ENCODE measurements at places on chromosomes 3 and 15.

DNA sequence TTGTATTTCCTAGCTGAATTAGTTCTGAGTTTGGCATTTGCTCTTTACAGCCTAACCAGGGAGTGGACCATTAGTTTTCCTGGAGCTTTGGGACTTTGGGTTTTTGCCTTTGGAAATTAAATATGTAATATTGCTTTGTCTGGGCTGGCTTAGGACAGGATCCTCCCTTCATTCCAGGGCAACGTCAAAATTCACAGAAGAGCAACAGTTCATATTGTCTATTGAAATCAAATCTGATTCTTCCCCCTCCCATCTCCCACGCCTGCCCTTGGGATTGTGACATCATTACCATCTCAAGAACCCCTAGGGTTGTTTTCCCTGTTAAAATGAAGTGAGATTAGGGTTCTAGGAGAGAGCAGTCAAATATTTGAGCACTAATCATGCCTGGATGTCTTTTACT is 194.1 kb downstream of the ROBO2 start:
- DNase-seq = no peak

DNA sequence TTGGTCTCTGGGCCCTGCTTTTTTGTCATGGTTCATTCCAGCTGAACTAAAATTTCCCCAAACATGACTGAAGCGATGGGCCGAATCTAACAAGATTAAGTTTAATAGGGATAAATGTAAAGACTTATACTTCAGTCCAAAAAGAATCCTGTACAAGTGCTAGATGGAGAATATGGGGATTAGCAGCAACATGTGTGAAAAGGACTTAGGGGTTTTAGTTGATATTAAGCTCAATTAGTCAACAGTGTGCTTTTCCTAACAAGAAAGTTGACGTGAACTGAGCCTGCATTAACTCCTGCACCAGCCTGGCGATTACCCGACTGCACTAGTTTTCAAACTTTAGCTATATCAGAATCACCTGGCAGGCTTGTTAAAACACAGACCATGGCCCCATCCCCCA is 61.0 kb upstream of the BBX start:
- DNase-seq = no peak

GRCh38 chr3:161393803-161394202 is 22.5 kb upstream of the SPTSSB start:
- DNase-seq = no peak

- no peak for DNase-seq
Observed at GRCh38 chr15:43771816-43772215, 5.0 kb downstream of the ELL3 start.

GRCh38 chr3:45575386-45575923 is 19.1 kb upstream of the LIMD1 start:
- DNase-seq = peak; percentile 69

GRCh38 chr3:46934498-46935167 is 41.9 kb downstream of the CCDC12 start:
- DNase-seq = no peak

GRCh38 chr15:24067733-24068501 is 380.8 kb upstream of the NDN start:
- no peak for DNase-seq

- peak; percentile 31 for DNase-seq
Observed at GRCh38 chr15:49045751-49046219, 461 bp downstream of the SECISBP2L start.

DNA sequence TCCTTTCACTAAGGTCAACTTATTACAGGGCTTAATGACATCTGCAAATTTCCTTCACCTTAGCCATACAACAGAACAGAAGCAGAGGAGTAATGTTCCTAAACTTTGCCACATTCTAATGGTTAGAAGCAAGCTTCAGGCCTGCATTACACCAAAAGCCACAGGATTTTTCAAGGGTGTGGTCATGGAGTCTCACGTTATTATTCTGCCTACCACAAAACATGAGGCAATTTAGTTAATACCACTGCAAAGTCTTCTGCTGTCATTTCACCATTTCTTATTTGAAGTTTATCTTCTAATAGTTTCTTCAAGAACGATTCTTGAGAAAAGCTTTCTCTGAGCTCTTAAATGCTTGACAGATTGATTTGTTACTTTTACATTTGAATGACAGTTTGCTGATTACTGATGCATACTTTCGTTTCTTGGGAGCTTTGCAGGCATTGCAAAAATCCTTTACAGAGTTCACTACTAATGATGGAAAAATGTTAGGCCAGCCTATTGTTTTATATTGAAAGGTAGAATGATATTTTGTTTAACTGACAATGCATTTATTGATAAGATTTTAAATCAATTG is 1257.1 kb downstream of the NSUN3 start:
- DNase-seq = peak; percentile 67

- DNase-seq = no peak
Observed at GRCh38 chr3:72548981-72549380, 299.3 kb downstream of the SHQ1 start.

- peak; percentile 57 for DNase-seq
Observed at GRCh38 chr15:29825227-29825626, 3.0 kb upstream of the TJP1 start.

DNA sequence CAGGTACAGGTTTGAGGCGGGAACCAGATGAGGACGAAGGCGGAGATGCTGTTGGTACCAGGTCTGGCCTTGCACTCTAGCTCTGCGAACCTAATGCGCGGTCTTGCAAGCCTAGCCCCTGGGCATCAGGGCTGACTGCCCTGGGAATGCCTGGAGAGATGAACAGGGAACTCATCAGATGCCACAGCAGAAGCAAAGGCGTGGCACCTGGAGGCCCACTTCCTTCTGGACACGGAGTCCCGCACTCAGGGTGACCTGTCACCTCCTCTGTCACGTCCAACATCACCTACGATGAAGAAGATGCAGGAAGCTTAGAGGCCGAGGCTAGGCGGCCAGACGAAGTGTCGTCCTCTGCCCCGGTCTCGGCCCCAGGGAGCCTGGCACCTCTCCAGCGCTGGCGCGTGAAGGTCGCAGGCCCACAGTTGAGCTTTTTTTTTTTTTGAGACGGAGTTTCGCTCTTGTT is 9.4 kb downstream of the RPLP1 start:
- no peak for DNase-seq

GRCh38 chr3:156304406-156304805 is 184.0 kb downstream of the KCNAB1 start:
- peak; percentile 44 for DNase-seq

DNA sequence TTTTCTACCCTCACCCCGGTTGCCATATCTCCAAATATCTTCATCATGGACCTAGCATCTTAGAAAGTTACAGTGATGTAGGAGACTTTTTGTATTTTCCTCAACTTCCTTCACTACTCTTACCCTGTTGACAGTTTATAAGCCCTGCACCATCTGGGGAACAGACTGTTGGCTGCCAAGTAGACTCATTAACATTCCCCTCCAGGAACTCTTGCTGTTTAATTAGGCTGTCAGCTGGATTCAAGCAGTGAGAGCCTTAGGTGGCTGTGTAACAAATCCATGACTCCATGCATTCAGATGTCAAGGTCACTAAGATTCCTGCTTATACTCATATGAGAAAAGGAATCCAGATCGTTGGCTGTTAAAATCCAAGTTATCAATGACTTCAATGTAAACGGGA is 198.3 kb downstream of the NAALADL2 start:
- peak; percentile 18 for DNase-seq

- peak; percentile 63 for DNase-seq
Observed at GRCh38 chr3:73498764-73499622, 125.7 kb downstream of the PDZRN3 start.

DNA sequence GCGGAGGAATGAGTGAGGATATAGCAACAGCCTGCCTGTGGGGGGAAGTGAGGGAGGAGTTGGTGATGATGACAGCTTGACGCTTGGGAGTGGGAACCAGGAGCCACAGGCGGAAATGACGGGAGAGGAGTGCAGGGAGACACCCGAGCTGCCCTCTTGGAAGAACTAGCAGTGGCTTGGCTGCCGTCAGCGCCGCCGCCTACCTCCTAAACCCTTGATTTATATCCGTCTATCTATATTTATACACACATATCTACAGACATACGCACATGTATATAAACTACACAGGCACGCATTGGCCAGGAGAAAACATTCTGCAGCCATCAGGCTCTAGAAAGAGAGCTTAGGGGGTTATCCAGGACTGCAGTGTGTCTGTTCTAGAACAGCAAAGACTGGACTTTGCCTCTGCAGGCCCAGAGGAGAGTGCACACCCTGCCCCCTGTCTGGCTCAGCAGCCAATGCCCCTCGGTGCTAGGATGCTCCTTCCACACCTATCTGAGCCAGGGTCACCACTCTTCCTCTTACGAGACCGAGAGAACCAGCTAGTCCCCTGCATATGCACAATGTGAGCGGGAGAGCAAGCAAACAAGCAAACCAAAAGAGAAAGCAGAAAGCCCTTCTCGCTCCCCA is 45.3 kb upstream of the MAGEF1 start:
- DNase-seq = peak; percentile 95

DNA sequence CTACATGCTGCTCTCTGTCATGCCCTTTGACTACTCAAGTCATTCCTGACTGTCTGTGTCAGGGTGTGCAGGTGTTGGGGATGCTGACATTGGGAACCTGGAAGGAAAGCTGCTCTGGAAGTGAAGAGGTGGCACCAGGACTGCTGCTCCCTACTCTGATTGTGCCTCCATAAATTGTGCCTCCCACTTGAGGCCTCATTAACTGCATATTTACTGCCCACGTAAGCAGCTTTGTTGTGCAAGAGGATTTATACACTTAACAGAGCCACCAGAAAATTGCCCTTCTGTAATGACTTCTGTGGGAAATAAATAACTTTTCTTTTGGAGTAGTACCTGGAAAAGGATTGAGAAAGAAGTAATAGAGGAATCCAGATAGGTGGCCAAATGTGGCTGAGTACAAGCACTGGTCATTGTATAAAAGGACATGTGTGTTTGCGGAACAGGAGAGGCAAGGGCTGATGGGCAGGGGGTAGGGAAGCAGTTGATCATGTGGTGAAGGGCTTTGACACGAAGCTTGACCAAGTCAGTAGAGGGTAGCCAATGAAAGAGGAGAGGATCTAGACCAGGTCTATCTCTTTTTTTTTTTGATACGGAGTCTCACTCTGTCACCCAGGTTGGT is 24.8 kb downstream of the IL20RB start:
- no peak for DNase-seq
